ENCODE measurements at places on chromosomes 7 and 10.

GRCh38 chr10:95334805-95335144 lies 44.0 kb upstream of the PDLIM1 start:
- no peak for DNase-seq

- DNase-seq = no peak
Measured at GRCh38 chr10:110404825-110405224, 92.9 kb upstream of the DUSP5 start.

DNA sequence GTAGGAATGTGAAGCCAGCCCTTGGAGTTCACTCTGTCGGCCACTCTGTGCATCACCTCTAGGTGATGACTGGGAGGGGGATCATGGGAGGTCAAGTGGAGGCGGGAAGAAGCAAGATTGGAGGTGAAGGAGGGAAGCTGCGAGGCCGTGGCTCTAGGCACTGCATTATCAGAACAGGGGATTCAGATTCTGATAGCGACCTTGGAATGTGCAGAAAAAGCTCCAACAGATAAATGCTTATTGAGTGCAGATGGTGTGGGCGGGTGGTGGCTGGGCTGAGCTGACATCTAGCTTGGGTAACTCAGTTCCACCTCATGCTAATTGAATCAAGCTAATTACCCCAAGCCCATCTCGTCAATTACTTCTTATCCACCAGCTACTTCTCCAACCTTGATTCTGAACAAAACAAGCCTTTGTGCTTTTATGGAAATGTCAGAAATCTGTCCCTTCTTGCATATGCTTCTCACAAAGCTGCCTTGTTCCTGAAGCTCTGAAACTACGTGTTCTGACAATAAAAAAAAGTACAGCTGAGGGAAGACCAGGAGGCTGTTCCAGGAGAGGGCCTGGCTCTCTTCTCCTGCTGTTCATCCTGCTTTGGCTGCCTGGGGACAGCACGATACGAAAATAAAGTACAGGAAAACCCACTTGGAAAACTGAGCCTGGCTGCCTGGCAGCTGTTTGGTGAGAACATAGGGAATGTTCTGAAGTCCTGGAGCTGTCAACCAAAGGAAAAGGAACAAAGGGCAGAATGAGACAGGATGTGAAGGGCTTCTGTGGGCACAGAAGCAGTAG lies 27.5 kb downstream of the STRA8 start:
- no peak for DNase-seq

DNA sequence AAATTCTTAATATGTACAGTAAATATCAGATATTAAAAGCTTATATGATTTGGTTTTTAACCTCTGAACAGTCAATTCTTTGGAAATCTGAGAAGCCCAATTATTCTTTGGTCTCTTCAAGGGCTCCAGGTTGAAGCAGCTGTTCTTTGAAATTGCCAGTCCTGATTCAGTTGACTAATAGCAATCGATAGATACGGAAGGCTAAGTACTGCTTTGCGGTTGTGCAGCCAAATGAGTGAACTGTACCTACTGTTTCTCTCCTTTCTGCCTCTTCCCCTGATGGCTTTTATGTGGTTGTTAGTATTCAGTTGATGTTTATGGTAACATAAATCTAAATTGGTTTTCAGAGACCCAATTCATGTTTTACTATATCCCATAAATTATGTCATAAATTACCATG lies 103.1 kb upstream of the RPA3 start:
- no peak for DNase-seq

- no peak for DNase-seq
Measured at GRCh38 chr7:67771846-67772605, 775.4 kb downstream of the TYW1 start.

DNA sequence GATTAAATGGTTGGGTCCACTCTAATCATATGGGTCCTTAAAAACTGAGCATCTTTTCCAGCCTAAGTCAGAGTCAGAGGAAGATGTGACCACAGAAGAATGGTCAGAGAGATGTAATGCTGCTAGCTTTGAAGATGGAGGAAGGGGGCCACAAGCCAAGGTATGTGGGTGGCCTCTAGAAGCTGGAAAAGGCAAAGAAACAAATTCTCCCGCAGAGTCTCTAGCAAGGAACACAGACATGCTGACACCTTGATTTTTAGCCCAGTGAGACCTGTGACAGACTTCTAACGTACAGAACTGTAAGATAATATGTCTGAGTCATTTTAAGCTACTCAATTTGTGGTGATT lies 1.5 kb upstream of the EXOC6 start:
- DNase-seq = no peak

DNA sequence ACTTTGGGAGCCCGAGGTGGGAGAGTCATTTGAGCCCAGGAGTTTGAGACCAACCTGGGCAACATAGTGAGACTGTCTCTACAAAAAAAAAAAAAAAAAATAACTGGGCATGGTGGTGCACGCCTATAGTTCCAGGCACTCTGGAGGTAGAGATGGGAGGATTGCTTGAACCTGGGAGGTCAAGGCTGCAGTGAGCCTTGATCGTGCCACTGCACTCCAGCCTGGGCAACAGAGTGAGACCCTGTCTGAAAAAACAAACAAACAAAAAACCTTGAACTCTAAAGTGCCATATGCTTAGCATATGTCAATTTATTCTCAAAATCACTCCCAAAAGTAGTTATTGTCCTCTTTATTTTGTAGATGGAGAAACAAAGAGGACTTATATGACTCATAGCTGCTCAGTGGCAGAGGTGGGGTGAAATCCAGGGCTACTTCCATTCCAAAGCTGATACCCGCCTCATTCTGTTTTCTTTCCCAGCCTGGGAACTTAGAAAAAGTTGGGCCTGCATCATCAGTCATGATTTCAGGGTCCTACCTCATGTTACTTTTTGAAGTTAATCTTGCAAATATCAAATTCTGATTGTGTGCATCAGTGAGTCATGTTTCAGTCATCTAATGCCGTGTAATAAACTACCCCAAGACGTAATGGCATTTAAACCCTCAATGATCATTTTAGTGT lies 13.3 kb downstream of the DHTKD1 start:
- no peak for DNase-seq

DNA sequence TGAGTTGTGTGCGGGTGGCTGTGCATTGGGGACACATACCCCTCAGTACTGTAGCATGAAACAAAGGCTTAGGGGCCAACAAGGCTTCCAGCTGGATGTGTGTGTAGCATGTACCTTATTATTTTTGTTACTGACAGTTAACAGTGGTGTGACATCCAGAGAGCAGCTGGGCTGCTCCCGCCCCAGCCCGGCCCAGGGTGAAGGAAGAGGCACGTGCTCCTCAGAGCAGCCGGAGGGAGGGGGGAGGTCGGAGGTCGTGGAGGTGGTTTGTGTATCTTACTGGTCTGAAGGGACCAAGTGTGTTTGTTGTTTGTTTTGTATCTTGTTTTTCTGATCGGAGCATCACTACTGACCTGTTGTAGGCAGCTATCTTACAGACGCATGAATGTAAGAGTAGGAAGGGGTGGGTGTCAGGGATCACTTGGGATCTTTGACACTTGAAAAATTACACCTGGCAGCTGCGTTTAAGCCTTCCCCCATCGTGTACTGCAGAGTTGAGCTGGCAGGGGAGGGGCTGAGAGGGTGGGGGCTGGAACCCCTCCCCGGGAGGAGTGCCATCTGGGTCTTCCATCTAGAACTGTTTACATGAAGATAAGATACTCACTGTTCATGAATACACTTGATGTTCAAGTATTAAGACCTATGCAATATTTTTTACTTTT lies 1.8 kb downstream of the DDIT4 start:
- no peak for DNase-seq

- no peak for DNase-seq
Measured at GRCh38 chr10:131870831-131871672, 29.8 kb upstream of the PPP2R2D start.

GRCh38 chr10:122112021-122112616 lies 123.2 kb downstream of the TACC2 start:
- no peak for DNase-seq

GRCh38 chr7:157526913-157527634 lies 190.3 kb downstream of the DNAJB6 start:
- DNase-seq = peak; percentile 8

GRCh38 chr7:137366995-137367394 lies 23.5 kb upstream of the PTN start:
- no peak for DNase-seq

DNA sequence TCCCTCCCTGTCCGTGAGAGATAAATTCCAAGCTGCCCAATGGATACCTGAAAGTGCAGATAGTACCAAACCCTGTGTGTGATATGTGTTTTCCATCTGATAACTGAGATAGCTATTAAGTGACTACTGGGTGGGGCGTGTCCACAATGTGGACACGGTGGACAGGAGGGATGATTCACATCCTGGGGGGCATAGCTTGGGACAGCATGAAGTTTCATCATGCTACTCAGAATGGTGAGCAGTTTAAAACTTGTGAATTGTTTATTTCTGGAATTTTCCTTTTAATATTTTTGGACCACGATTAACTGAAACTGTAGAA lies 158.6 kb downstream of the CREB5 start:
- no peak for DNase-seq

DNA sequence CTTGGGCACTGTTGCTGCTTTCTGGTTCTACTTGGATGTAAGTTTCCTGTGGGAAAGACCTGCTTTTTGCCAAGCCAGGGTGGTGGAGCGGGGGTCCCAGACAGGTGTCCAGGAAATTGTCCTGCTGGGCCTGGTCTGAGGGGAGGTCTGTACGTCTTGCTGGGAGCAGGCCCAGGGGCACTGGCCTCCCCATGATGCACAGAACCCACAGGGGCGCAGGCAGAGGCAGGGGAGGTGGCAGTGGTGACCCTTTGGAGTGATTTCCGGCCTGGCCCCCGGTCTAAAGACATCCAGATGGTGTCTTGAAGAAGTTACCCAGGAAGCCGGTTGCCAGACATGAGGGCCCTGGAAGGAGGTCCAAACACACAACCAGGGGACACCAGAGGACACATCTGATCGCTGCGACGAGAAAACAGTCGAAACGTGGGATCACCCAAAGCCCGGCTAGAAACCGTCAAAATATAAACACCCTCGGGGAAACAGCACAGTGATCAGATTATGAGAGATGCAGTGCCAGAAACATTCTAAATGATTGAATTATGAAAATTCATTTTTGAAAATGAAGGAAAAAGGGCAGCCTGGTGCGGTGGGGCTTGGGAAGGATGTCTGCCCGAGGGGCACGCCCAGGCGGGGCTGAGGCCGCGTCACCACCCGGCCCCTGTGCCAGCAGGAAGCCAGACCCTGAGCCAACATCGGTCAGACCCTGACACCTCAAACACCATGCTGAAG lies 59.6 kb downstream of the TMEM270 start:
- DNase-seq = no peak

GRCh38 chr10:7301006-7301778 lies 109.6 kb downstream of the SFMBT2 start:
- no peak for DNase-seq

- DNase-seq = no peak
Measured at GRCh38 chr7:111320133-111320532, 229.2 kb downstream of the LRRN3 start.

- DNase-seq = no peak
Measured at GRCh38 chr7:20730611-20731010, 56.1 kb downstream of the SP8 start.

DNA sequence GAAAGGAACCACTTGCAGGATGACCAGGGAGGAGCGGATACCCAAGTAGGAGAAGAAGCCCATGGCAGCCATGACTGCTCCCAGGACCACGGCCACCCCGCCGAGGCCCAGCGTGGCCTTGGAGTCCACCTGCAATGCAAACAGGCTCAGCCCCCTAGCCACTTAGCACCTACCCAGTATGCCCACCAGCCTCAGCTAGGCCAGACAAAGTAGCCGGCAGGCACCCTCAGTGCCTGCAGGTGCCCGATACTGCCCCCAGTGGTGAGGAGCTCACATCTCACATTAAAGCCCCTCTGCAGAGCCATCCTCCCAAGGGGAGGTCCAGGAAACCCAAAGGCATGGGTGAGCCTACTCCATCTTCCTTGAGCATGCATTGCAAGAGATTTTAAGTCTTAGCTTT lies 6.6 kb downstream of the NPC1L1 start:
- peak; percentile 85 for DNase-seq

GRCh38 chr7:47267346-47267745 lies 314.6 kb downstream of the TNS3 start:
- DNase-seq = no peak

DNA sequence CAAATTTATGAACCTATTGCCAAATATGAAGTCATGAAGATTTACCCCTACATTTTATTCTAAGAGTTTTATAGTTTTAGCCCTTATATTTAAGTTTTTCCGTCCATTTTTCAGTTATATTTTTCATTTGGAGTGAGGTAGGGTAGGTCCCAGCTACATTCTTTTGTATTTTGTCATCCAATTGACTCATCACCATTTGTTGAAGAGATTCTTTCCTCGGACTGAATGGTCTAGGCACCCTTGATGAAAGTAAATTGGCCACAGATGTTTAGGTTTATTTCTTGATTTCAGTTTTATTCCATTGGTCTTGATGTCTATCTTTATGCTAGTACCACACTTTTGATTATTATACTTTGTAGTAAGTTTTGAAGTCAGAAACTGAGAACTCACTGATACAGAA lies 22.7 kb downstream of the CYP2C19 start:
- no peak for DNase-seq

- DNase-seq = no peak
Measured at GRCh38 chr7:23712368-23713284, 2.6 kb downstream of the STK31 start.

DNA sequence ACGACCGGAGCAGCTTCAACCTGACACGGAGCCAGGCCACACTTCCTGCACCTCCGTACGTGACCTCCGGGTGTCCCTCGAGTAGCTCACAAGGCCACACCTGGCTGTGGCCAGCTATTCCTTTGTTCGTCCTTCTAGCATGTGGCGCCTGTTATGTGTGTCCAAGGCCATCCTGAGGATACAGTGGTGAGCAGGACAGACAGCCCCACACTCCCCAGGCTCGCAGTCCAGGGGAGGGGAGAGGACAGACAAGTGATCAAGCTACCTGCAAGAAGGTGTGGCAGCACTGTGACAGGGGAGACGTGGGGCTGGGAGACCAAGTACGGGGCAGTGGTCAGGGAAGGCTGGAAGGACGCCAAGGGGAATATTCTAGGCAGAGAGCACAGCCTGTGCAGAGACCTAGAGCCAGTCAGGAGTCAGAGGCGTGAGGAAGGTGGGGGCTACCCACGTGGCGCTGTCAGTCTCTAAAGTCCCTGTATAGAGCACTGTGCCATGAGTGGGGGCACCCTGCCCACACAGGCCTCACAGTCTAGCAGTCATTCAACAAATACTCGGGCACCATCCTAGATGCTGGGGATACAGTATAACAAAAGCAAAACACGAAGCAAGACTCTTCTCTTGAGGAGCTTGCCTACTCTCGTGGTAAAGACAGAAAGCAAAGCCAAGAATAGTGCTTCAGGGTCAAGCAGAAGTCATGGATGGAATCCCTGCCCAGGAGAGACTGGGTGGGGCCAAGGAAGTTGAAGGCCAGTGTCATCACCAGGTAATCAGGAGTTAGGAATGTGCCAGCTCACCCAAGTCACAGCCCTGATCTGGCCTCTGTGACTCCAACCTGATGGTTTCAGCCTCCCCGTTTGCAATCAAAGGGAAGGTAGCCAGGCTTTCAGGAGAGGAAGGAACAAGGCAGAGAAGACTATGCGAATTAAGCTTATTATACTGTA lies 58.6 kb downstream of the PROSER2 start:
- peak; percentile 35 for DNase-seq

GRCh38 chr7:38220452-38220851 lies 42.4 kb downstream of the STARD3NL start:
- no peak for DNase-seq

GRCh38 chr7:112994656-112995055 lies 92.0 kb downstream of the GPR85 start:
- no peak for DNase-seq

GRCh38 chr7:136194878-136195277 lies 217.7 kb upstream of the MTPN start:
- DNase-seq = no peak
